Colonic mucosa (tissue), 4 donors: ENCODE measurements at places on chromosomes 16 and 17. TPM values are rescaled to one million over a fixed set of nuclear protein-coding genes. Genes with fewer than 3 reads are reported as not detected.

Gene TOM1L1
- 56.7 TPM for total RNA-seq

Gene ITGA2B
- total RNA-seq: 0.37 TPM

Gene SMURF2
- total RNA-seq: 10.6 TPM

Gene CCL4L2
- 0.42 TPM for total RNA-seq

Gene PRAC2
- 12.9 TPM for total RNA-seq

Gene ACBD4
- total RNA-seq: 16.6 TPM

Gene CCDC144A
- 0.13 TPM for total RNA-seq

GRCh38 chr17:7003745-7004144 lies 7.9 kb downstream of the ALOX12 start:
- no peaks in the 10 kb centered on the region for H3K36me3 ChIP-seq
- H3K27me3 ChIP-seq: no peaks in the 10 kb centered on the region
- H3K4me3 ChIP-seq: no peak overlapping the region

DNA sequence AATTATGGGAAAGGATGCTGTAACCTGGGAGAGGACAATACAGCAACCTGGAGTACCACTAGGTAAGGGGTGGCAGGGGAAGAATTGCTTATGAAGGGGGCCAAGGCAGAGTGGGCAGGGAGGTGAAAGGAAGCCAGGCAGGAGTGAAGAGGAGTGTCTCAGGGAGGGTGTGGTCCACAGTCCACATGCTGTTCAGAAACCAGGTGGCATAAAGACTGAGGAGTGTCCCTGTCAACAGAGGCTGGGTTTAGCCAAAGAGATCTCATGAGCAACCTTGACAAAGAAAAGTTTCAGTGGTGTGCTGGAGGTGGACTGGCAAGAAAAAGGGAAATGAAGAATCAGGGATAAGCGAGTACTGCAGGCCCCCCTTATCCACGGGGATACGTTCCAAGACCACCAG lies 88.4 kb downstream of the SPACA3 start:
- H3K4me1 ChIP-seq: no peaks in the 10 kb centered on the region
- no peaks in the 10 kb centered on the region for H3K36me3 ChIP-seq
- H3K27ac ChIP-seq: no peak overlapping the region
- no peak overlapping the region for H3K4me3 ChIP-seq
- DNase-seq: peak; percentile 46
- H3K27me3 ChIP-seq: no peaks in the 10 kb centered on the region

- no peaks in the 10 kb centered on the region for H3K27me3 ChIP-seq
- H3K36me3 ChIP-seq: no peaks in the 10 kb centered on the region
- H3K27ac ChIP-seq: no peak overlapping the region
- H3K4me1 ChIP-seq: no peaks in the 10 kb centered on the region
- H3K4me3 ChIP-seq: no peak overlapping the region
Observed at GRCh38 chr16:65545413-65545956, 423.6 kb upstream of the CDH11 start.

GRCh38 chr16:50268352-50268751 lies 2.0 kb downstream of the ADCY7 start:
- no peak for DNase-seq
- no peaks in the 10 kb centered on the region for H3K27me3 ChIP-seq
- H3K4me1 ChIP-seq: peaks cover 13% of the 10 kb centered on the region
- no peak overlapping the region for H3K27ac ChIP-seq

DNA sequence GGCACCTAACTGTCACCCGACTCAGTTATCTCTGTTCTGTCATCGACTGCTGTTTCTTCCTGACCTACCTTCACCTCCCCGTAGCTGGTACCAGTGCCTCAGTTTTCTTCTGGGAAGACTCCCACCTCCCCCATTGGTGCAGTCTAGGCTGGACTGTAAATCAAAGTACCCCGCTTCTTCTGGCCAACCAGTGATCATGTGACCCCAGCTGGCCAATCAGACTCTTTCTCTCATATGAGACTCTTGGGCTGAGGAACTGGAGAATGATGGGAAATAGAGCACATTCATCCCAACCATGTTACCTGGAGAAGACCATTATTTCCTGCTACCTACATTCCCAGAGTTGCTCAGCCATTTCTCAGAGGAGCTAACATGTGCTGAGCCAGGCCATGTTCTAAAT lies 20.6 kb upstream of the LONP2 start:
- no peak for DNase-seq
- no peaks in the 10 kb centered on the region for H3K27me3 ChIP-seq
- H3K27ac ChIP-seq: no peak overlapping the region
- no peak overlapping the region for H3K4me3 ChIP-seq

DNA sequence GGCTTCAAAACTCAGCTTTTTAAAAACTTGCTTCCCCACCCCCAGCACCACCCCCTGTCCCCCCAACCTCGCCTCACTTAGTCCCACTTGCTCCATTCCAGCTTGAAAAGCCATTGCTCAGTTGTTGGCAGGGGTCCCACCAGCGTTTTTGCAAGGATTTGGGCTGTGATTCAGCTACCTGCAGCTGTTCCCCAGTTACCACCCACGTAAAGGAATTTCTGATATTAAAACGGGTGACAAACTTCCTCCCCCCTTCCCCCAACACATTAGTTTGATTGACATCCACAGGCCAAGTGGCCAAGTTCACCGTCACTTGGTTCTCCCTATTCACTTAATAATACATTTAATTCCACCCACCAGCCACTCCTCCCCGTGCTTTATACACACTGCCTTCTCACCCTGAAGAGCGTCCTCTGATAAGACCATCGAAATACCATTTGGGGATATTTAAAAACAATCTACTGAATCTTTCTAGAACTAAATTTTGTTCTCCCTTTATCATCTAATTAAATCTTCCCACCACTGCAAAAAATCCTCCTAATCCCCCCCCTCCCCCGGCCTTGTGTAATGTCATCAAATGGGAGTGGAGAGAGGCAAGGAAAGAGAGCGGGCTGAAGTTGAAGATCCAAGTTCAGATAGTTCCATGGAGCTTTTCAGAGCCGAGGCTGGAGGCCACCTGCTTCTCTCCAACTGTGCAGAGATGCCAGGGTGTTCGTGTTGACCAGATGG lies 55.1 kb downstream of the SOX9 start:
- H3K27ac ChIP-seq: no peak overlapping the region
- no peaks in the 10 kb centered on the region for H3K36me3 ChIP-seq
- H3K4me1 ChIP-seq: no peaks in the 10 kb centered on the region
- H3K27me3 ChIP-seq: no peaks in the 10 kb centered on the region
- no peak overlapping the region for H3K4me3 ChIP-seq
- DNase-seq: no peak

DNA sequence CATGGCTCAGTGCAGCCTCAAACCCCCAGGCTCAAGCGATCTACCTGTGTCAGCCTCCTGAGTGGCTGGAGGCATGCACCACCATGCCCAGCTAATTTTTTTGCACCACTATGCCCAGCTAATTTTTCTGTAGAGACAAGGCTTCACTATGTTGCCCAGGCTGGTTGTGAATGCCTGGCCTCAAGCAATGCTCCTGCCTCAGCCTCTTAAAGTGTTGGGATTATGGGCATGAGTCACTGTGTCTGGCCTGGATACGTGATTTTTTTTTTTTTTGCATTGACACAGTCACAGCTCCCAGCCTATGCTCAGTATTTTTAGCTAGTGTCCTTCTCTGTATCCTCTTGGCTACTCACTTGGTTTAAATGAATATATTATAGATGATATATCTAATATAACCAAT lies 377.0 kb upstream of the TNRC6C start:
- no peak overlapping the region for H3K27ac ChIP-seq
- no peak for DNase-seq
- no peaks in the 10 kb centered on the region for H3K36me3 ChIP-seq
- H3K27me3 ChIP-seq: no peaks in the 10 kb centered on the region
- H3K4me3 ChIP-seq: no peak overlapping the region

DNA sequence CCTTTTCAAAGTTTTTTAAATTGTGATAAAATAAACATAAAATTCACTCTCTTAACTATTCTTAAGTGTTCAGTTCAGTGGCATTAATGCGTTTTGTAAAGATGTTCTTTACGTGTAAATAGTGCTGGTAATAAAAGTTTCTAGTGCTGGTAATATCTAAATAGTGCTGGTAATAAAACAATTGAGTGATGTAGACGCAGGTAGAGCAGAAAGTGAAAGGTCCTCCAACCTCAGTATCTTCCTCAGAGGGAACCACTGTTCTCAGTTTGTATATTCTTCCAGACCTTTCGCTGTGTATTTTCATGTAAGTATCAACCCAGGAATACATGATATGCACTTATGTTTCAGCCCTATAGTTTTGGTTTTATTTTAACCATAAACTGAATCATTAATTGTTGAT lies 53.1 kb downstream of the CLEC16A start:
- no peaks in the 10 kb centered on the region for H3K36me3 ChIP-seq
- DNase-seq: no peak
- no peaks in the 10 kb centered on the region for H3K27me3 ChIP-seq
- H3K4me3 ChIP-seq: no peak overlapping the region
- no peaks in the 10 kb centered on the region for H3K4me1 ChIP-seq
- H3K27ac ChIP-seq: peak overlapping the region; percentile 16

- H3K27me3 ChIP-seq: no peaks in the 10 kb centered on the region
- H3K4me3 ChIP-seq: no peak overlapping the region
- H3K27ac ChIP-seq: no peak overlapping the region
- DNase-seq: no peak
- H3K36me3 ChIP-seq: no peaks in the 10 kb centered on the region
Observed at GRCh38 chr17:36861531-36861930, 75.7 kb upstream of the LHX1 start.

DNA sequence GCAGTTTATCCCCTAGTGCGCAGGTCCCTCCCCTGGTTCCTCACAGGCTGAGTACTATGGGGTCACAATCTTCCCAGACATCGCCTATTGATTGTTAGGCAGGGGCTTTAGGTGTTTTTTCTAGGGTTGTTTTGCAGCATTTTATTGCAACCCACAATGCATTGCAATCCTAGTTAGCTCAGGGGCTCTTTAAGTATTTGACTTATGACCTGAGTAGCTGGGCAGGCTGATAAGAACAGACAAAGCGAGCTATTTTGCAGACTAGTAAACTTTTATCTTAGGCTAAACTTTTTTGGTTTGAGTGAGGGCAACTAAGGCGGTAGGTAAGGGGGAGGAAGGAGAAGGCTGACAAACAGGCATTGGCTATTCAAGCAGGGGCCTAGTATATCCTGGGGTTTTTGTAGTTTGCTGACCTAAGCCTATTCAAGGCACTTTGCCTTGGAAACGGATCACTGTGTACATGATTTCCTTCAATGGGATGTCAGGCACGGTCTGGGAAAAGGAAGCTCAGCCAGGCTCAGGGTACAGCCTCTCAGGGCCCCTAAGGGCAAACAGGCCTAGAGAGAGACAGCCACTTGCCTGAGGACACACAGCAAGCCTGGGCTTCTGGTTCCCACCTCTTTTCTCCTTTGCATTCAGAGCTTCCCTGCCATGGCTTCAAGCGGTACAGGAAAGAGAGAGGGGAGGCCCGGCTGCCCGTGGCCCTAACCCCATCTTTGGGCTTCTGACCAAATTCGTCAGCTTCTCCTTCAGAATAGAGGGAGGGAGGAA lies 6.4 kb downstream of the DRC7 start:
- H3K27ac ChIP-seq: no peak overlapping the region
- H3K27me3 ChIP-seq: no peaks in the 10 kb centered on the region
- no peak overlapping the region for H3K4me3 ChIP-seq
- H3K36me3 ChIP-seq: no peaks in the 10 kb centered on the region
- no peaks in the 10 kb centered on the region for H3K4me1 ChIP-seq

GRCh38 chr17:76700270-76700616 lies 10.5 kb downstream of the MXRA7 start:
- H3K27me3 ChIP-seq: no peaks in the 10 kb centered on the region
- no peak overlapping the region for H3K4me3 ChIP-seq
- H3K36me3 ChIP-seq: no peaks in the 10 kb centered on the region
- DNase-seq: no peak
- peak overlapping the region; percentile 63 for H3K27ac ChIP-seq

- peaks cover 8% of the 10 kb centered on the region for H3K36me3 ChIP-seq
- H3K27me3 ChIP-seq: no peaks in the 10 kb centered on the region
- peaks cover 5% of the 10 kb centered on the region for H3K4me1 ChIP-seq
- H3K27ac ChIP-seq: no peak overlapping the region
- no peak overlapping the region for H3K4me3 ChIP-seq
- peak; percentile 84 for DNase-seq
Observed at GRCh38 chr17:2386400-2387085, 14.3 kb downstream of the MNT start.

DNA sequence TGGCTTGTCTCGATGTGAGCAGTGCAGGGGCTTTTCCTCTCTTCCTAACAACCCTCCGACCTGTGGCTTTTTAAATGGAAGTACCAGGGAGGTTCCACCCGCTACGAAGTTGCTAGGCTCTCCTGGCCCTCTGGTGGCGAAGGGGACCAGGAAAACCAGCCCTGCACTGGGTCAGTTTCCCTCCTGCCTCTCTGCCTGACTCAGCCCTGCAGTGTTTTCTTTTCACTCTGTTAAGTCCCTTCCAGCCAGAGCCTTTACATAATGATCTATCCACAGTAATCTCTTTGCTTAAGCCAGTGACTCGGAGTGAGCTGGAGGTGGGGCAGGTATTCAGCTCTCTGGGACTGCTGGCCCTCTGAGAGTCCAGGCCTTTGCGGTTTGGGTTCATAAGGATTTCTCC lies 331.3 kb upstream of the EEF2KMT start:
- no peaks in the 10 kb centered on the region for H3K27me3 ChIP-seq
- no peaks in the 10 kb centered on the region for H3K36me3 ChIP-seq
- DNase-seq: peak; percentile 26
- no peaks in the 10 kb centered on the region for H3K4me1 ChIP-seq
- H3K27ac ChIP-seq: no peak overlapping the region

- no peaks in the 10 kb centered on the region for H3K4me1 ChIP-seq
- H3K36me3 ChIP-seq: no peaks in the 10 kb centered on the region
- DNase-seq: no peak
- no peak overlapping the region for H3K4me3 ChIP-seq
- no peaks in the 10 kb centered on the region for H3K27me3 ChIP-seq
Observed at GRCh38 chr17:55386796-55387332, 34.8 kb downstream of the MMD start.

- H3K27ac ChIP-seq: no peak overlapping the region
- DNase-seq: no peak
- H3K36me3 ChIP-seq: no peaks in the 10 kb centered on the region
- H3K27me3 ChIP-seq: no peaks in the 10 kb centered on the region
- H3K4me1 ChIP-seq: no peaks in the 10 kb centered on the region
Observed at GRCh38 chr16:87002717-87003413, 314.3 kb downstream of the C16orf95 start.

DNA sequence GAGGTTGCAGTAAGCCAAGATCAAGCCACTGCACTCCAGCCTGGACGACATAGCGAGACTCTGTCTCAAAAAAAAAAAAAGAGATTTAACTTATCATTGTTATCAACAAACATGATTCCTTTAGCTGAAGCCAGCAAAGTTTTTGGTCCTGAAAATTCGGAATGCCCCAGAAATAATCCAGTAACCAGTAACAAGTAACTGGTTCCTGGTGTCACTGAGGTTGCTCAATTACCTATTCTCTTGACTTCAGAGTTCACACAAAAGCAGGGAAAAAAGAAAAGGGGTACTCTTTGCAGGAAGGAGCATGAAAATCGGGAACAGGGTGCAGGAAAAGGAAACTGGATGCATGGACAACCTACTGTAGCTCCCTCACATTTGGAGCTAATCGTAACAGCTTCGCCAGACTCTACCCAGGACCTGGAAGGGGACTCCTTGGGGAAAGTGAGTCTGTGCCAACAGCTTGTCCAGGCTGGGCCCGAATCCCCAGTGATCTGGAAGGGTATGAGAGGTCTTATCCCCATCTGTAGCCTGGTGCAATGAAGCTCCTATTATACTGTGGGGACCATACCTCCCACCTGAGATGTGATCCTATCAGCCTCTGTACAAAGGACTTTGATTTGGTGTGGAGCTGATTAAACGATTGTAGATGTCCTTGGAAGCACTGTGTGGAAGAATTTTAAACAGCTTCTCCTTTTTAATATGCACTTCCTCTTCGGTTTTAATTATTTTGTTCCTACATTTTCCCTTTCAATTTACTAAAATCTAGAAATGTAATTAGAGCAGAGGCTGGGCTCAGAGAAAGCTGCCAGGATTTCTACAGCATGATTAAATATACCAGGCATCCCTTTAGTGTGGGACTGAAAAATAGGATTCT lies 3.4 kb upstream of the SPOP start:
- no peaks in the 10 kb centered on the region for H3K27me3 ChIP-seq
- no peaks in the 10 kb centered on the region for H3K36me3 ChIP-seq
- no peak for DNase-seq
- H3K4me3 ChIP-seq: no peak overlapping the region
- peaks cover 6% of the 10 kb centered on the region for H3K4me1 ChIP-seq
